ENCODE measurements at places on chromosomes 3 and 15. TPM values are rescaled to one million over a fixed set of nuclear protein-coding genes. Genes with fewer than 3 reads are reported as not detected.

Gene TFDP2
- 13.3 TPM for total RNA-seq

Gene CCR9
- total RNA-seq, result not detected

Gene CCR8
- not detected for total RNA-seq

Gene GPR62
- not detected for total RNA-seq
